ENCODE measurements at places on chromosomes 12 and 14. TPM values are rescaled to one million over a fixed set of nuclear protein-coding genes. Genes with fewer than 3 reads are reported as not detected.

The PIANP gene
- 0.30 TPM for polyA plus RNA-seq

DNA sequence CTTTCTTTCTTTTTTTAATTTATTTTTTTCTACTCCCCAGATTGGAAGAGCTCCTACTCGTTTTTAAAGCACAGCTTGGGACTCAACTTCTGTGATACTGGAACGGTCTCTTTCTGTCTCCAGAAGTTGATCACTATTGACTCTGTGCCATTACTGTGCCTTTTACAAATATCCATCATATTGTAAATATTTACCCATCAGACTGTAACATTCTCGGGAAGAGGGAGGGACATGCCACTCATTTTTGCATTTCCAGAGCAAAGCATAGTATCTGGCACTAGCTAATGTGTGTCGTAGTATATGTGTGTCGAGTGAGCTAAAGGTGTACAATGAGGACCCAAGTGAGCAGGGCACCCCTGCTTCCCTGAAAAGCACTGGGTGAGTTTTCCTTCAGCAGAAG, 24.0 kb upstream of the GSG1 start:
- H3K27ac ChIP-seq: no peak overlapping the region
- no peaks in the 10 kb centered on the region for H3K4me1 ChIP-seq
- no peaks in the 10 kb centered on the region for H3K27me3 ChIP-seq
- DNase-seq: no peak
- H3K36me3 ChIP-seq: no peaks in the 10 kb centered on the region
- no peak overlapping the region for H3K4me3 ChIP-seq

- H3K4me1 ChIP-seq: no peaks in the 10 kb centered on the region
- no peak for DNase-seq
- H3K36me3 ChIP-seq: peaks cover 19% of the 10 kb centered on the region
- no peak overlapping the region for H3K4me3 ChIP-seq
These were observed 12.1 kb downstream of the SPTSSA start for GRCh38 chr14:34449819-34450541.

The MYH6 gene
- not detected for polyA plus RNA-seq

- no peak overlapping the region for H3K27ac ChIP-seq
- H3K4me3 ChIP-seq: no peak overlapping the region
- DNase-seq: no peak
- peaks cover 49% of the 10 kb centered on the region for H3K27me3 ChIP-seq
- H3K4me1 ChIP-seq: peaks cover 3% of the 10 kb centered on the region
These were observed 2.5 kb downstream of the FAM222A start for GRCh38 chr12:109716092-109716479.

DNA sequence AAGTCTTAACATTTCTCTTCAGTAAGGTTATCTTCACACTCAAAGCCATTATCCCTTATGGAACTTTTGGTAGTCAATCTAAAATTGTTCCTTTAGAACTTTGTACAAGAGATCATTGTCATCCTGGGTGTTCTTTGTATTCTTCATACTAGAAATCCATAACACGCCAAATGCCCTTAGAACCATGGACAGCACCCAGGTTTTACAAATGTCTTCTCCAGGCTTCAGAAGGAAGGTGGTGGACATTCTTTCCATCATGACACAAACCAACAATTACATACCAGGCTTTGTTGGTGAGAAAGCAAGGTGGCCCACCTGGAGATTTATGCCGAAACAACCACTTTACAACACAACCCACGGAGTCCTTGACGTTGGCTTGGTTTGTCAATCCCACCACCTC, 365.6 kb upstream of the TBX3 start:
- DNase-seq: no peak
- no peak overlapping the region for H3K4me3 ChIP-seq
- no peak overlapping the region for H3K27ac ChIP-seq
- H3K27me3 ChIP-seq: no peaks in the 10 kb centered on the region

DNA sequence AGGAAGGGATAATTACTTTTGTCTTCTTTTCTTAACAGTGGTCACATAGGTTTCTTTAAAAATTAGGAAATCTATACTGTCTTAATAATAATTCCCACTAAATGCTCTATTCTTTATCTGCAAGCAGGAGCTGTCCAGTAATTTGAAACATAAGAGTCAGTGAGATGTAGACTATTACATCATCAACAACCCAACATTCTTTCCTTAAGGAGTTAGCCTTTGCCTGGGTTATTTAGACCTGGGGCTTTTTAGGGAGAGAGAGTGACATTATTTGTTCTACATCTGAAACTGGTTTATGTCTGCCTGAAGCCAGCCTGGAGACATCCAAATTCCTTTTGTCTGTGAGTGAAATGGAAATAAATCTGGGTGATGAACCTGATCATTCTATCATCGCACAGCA, 294.4 kb downstream of the TMTC2 start:
- H3K27me3 ChIP-seq: no peaks in the 10 kb centered on the region
- no peak for DNase-seq
- no peak overlapping the region for H3K27ac ChIP-seq
- no peaks in the 10 kb centered on the region for H3K4me1 ChIP-seq

The NKX2-1 gene
- polyA plus RNA-seq: not detected

DNA sequence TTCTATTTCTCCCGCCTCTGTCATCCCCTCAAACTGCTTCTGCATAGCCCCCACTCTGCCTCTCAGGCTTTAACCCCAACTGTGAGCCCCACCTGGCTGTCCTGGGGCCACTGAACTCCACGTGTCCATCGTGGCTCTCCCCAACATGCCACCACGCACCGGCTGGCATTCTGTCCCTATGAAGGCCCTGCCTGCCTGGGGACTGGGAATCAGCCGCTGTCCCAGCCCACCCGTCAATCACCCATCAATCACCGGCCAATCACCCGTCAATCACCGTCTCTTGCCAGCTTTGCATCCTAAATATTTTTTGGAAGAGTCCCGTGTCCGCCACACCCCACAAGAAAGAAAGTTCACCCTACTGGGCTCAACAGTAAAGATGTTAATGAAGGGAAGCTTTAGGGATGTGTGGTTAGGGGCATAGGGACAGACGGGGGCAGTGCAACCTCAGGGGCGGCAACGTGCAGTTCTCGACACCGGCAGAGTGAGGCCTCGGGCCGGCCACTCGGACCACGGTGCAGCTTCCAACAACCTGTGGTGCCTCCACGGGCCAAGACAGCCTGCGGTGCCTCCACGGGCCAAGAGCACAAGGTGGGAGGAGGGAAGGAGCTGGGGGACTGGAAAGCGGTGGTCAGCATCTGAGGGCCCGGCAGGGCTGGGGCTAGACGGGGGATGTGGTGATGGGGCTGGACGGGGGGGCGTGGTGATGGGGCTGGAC, 85.6 kb downstream of the GALNT9 start:
- peak; percentile 51 for DNase-seq
- no peaks in the 10 kb centered on the region for H3K36me3 ChIP-seq
- H3K4me3 ChIP-seq: no peak overlapping the region
- no peaks in the 10 kb centered on the region for H3K4me1 ChIP-seq

The CRY1 gene
- 26.1 TPM for polyA plus RNA-seq

DNA sequence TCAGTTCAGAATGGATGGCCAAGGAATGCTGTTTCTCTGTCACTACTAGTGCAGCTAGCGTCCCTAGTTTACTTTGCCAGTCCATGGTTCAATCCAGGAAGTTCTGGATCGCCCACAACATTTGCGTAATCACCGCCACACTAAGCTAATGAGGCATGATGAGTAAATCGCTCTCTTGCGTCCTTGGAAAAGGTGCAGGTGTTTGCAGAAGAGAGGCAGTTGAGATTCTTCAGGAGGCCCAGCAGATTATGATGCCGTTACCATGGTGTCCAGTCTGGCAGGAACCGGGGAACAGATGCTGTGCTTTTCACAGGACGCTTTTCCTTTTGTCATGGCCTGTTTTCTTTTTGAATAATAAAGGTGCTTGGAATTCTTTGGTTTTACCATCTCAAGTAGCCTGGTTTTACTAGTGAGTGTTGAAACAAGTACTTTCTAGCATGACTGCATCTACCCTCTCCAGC, 9.0 kb downstream of the TPH2 start:
- H3K4me3 ChIP-seq: no peak overlapping the region
- no peak for DNase-seq
- H3K36me3 ChIP-seq: no peaks in the 10 kb centered on the region
- H3K27me3 ChIP-seq: peaks cover 43% of the 10 kb centered on the region
- H3K27ac ChIP-seq: no peak overlapping the region

The C14orf39 gene
- not detected for polyA plus RNA-seq

The TMBIM4 gene
- polyA plus RNA-seq: 328 TPM
